NCI-H446 treated with DMSO at 0.1 percent for 48 hours (cell line): ENCODE measurements at places on chromosomes 3 and 15.

- peak; percentile 3 for DNase-seq
Measured at GRCh38 chr15:76996526-76997401, 1.8 kb downstream of the PSTPIP1 start.

GRCh38 chr3:55792009-55792408, 304.9 kb upstream of the WNT5A start:
- DNase-seq: no peak

DNA sequence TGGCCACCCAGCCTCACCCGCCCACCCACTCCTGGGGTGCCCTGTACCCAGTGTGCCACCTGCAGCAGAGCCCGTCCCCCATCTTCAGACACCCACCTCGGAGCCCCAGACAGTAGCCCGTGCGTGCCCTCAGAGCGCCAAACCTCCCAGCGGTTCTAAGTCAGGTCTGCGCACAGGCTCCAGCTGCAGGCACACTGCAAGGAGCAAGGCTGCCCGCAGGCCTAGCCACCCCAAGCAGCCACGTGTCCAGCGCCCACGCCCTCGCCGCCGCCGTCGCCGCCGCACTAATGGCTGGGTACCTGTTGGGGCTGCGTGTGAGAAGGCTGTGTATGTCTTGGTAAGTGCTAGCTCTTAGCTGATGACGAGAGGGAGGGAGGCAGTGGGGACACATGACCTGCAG, 8.8 kb upstream of the CHST14 start:
- no peak for DNase-seq

- no peak for DNase-seq
Measured at GRCh38 chr15:39273717-39274411, 307.0 kb upstream of the THBS1 start.

DNA sequence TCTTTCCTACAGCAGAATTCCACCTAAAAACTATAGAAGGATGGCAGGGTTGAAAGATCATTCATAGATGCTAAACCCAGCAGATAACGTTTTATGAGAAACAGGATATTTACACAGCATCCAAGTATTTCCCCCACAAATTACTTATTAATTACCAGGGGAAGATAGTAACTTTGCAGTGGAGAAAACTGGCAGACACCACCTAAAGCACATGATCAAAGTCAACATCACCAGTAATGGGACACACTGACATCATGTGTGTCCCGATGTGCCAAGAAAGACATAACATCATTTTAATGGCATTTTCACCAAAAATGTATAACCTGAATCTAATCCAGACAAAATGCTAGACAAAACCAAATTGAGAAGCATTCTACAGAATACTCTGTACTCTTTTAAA, 220.4 kb upstream of the THBS1 start:
- peak; percentile 30 for DNase-seq
